Stimulated activated CD4-positive, alpha-beta T cell treated with anti-CD3 and anti-CD28 coated beads, Interleukin-2, amount 100 ng/mL, for 24 hours (primary cell): ENCODE measurements at places on chromosomes 13 and 19.

- no peak for DNase-seq
Observed at GRCh38 chr19:15563325-15563794, 51.7 kb upstream of the CYP4F8 start.

DNA sequence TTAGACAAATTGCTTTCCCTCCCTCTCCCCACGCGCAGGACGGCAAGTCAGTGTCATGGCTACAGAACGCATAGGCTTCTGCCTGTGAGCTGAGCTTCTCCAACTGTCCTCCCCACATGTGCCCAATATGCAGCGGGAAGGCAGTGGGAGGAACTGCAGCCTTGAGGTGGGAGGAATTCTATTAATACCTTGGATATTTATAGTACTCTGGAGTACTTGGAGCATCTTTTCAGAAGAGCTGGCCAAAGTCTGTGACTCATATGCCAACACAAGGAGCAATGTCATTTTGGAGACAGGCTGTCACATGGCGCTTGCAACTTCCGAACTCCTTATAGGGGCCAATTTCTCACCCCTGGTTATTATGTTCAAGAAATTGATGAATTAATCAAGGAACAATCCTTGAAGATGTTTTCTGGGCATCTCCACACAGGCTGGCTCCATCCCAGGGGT is 245.0 kb upstream of the SERP2 start:
- DNase-seq: no peak

DNA sequence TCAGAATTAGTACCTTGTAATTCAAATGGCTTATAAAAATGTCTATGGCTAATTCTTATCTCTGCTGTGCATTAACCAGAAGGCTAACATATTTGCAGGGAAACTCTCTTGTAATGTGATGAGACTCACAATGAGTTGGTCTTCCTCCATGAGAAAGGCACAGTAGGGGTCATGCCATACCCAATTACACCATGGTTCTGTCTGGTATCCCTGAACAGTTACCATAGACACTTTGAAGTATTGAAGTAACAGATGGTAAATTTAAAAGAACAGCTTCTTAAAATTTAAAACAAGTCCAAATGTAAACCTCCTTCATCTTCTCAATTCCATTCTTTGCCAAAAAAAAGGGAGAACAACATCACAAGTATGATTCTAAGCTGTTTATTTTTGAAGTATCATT is 22.6 kb upstream of the SLAIN1 start:
- no peak for DNase-seq

DNA sequence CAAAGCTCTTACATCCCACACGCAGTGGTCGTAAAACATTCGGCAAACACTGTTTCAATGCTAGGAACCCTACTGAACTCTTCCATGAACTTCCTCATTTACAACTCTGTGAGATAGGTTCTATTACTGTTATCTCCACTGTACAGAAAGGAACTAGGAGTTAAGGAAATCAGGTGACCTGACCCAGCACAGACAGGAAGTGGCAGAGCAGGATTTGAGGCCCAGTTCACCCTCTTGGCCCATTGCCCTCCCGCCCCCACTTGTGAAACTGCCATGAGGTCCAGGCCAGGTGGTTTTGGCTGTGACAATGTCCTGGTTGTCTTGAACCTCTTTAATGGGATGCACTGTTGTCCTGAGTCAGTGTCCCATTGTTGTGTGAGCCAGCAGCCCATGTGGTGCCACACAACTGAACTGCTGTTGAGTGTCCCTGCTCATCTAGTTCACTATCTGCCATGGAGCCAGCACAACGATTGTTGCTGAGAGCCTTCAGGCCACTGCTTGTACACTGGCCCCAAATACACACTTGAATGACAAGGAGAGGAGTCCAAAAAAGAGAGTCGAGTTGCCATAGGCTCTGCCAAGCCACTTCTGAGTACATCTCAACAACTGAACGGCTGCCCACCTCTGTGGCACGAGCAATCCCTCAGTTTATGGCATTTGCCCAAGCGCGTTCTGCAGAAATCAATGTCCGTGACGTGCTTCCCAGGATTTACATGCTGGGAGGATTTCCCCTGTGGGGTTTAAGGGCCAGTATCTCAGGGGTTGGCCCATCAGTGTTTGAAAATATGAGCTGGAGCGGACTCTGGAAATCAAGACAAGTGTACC is 484.6 kb downstream of the TSHZ3 start:
- DNase-seq: no peak

- DNase-seq: no peak
Observed at GRCh38 chr19:12494260-12494860, 9.7 kb upstream of the ZNF709 start.

DNA sequence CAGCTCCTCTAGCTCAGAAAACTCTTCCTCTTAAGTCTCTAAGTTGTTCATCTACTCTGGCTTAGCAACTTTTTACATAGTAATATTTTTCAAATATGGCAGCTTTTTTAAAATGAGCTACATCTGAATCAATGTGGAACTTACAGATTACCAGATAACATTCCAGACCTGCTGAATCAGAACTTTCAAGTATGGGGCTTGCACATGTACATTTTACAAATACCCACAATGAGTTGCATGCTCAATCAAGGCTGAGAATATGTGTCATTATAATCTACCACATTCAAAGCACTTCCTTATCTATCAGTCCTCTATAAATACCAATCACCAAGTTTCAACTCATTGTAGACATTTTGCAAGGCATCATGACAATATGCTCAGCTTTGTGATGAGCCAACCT is 383.1 kb downstream of the FGF14 start:
- DNase-seq: no peak

GRCh38 chr13:99565478-99566124 is 64.3 kb downstream of the TM9SF2 start:
- DNase-seq: no peak

GRCh38 chr13:38418286-38418685 is 68.6 kb downstream of the UFM1 start:
- no peak for DNase-seq

- DNase-seq: no peak
Observed at GRCh38 chr19:28349604-28350003, 863.3 kb downstream of the UQCRFS1 start.

DNA sequence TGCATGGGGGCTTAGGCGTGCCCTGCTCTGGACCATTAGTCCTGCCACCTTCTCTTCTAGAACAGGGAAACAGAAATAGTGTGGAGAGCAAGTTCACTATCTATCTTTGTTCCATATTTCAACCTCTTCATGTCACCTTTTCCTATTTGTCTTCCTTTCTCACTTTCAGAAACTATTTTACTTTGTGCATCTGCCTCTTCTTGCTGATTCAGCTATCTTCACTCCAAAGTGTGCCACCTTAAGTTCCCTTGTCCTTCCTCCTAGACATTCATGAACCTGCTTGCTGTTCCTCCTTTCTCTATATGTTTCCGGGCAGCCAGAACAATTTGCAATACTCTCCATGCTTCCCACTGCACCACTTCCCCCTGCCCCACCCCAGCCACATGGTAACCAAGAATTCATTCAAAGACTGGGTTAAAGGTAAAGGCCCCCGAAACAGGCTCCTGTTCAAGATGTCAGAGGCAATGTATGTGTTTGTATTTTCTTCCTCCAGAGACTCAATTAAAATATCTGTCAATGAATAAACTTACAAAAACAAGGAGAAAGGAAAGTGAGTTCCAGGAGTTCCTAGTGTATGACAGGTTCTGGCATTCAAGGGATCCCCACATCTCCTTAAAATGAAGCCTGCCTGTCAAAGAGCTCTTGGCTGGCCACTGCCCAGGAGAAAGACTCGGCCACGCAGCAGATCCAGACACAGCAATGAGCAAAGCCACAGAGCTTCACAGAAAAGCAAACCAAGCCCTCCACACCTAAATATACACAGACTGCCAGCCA is 268.1 kb downstream of the DNAJC15 start:
- DNase-seq: no peak

- no peak for DNase-seq
Observed at GRCh38 chr13:78238911-78239310, 320.3 kb upstream of the EDNRB start.

GRCh38 chr19:33700408-33701013 is 78.8 kb downstream of the CHST8 start:
- no peak for DNase-seq

DNA sequence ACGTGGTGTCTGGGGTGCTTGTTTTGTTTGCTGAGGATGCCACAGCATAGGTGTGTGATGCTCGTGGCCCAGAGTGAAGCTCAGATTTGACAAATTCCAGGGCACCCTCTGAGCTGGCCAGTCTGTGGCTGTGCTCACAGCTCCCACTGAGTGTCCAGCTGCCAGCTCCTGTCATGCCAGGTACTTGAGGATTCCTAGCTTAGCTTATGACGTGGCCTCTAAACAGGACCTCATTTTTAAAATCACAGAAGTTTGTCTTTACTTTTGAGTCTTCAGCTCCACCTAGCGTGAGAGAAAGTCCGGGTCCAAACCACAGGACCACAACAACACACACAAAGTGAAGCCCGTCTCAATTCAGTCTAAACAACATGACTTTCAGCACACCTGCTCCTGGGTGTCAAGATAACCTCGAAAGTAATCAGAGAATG is 117.3 kb downstream of the RAB20 start:
- no peak for DNase-seq

DNA sequence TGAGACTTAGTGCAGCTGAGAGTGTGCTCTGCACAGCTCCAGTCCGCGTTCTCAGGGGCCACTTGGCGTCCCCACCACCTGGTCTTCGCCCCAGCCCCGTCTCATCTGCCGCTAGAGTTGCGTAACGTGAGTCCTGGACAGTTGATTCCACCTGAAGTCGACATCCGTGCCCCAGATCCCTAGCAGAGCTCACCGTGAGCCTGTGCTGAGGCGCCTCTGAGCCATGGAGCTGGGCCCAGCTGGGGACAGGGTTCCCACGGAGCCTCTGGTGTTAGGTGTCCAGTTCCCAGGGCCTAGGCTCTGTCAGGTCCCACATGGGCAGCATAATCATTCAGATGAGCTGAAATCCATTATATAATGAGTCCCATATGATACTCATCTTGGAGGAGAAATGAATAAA is 147.1 kb upstream of the SOX1 start:
- no peak for DNase-seq

GRCh38 chr19:29387586-29387985 is 138.2 kb upstream of the VSTM2B start:
- DNase-seq: no peak

GRCh38 chr19:51480590-51480989 is 2.3 kb downstream of the CEACAM18 start:
- DNase-seq: peak; percentile 47

DNA sequence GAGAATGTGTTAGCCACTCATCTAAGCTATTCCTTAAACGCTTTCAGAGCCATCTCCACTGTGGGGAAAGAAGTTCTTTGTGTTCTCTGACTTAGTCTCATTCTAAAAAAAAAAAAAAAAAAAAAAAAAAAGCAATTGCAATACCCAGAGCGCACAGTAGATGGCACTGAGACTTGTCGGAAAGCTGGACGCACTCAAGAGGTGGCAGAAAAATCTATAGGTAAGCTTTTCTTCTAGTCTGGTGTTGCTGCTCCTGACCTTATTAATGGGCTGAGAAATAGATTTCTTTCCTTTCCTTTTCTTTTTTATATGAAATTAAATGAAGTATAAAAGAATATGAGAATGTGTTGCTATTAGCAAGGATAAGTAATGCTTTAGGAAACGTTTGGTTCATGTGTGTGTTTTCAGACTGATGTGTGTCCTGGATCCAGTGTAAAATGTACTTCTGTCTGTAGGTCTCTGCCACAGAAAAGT is 4.7 kb upstream of the GJB2 start:
- DNase-seq: no peak
